ENCODE measurements at places on chromosomes 4 and X. TPM values are rescaled to one million over a fixed set of nuclear protein-coding genes. Genes with fewer than 3 reads are reported as not detected.

The CENPVL1 gene
- not detected for total RNA-seq

GRCh38 chrX:95101851-95102390 is 1427.9 kb downstream of the FAM133A start:
- DNase-seq: no peak

- no peak for DNase-seq
These were observed 48.9 kb downstream of the SPATA18 start for GRCh38 chr4:52099860-52100461.

GRCh38 chr4:122017296-122017695 is 65.4 kb upstream of the TRPC3 start:
- no peak for DNase-seq
